ENCODE measurements at places on chromosomes 2 and 18. TPM values are rescaled to one million over a fixed set of nuclear protein-coding genes. Genes with fewer than 3 reads are reported as not detected.

- no peak overlapping the region for H3K27ac ChIP-seq
- H3K27me3 ChIP-seq = no peaks in the 10 kb centered on the region
- no peaks in the 10 kb centered on the region for H3K4me1 ChIP-seq
- DNase-seq = no peak
- H3K36me3 ChIP-seq = no peaks in the 10 kb centered on the region
Measured at GRCh38 chr2:138267161-138267901, 234.2 kb upstream of the SPOPL start.

- peaks cover 9% of the 10 kb centered on the region for H3K4me1 ChIP-seq
- H3K36me3 ChIP-seq = no peaks in the 10 kb centered on the region
- no peak for DNase-seq
- no peak overlapping the region for H3K27ac ChIP-seq
Measured at GRCh38 chr2:95391641-95392310, 10.7 kb upstream of the FAHD2A start.

DNA sequence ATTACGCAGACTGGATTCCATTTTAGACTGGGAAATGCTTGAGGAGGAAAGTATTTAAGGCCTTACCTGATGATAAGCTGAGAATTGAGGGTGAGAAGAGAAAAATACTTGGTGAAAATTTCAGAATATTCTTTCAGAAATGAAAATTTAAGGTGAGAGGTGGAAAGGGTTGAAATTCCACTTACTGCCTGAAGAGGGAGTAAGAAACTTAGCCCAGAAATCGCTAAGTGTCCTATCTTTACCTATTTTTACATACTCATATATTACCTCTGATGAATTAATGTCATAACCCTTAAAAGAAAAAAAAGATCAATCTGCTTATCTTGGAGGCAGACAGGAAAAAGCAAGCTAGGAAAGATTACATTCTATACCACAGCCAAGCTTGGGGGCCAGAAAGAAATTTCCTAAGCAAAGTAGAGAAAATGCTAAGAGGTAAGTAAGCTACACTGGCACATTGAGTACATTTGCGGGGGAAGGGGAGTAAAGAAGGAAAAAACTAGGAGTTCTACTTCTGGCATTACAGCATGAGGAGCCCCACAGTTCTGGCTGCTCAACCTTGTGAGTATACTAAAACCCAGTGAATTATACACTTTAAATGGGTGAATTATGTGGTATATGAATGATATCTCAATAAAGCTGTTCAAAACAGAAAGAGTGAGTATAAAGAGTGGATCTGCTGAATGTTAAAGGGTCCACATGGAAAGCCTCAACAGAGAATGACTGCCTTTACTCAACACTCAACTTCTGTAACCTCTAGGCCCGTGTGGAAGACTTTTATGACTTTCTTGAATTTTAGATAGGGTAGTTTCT lies 33.8 kb downstream of the SMC6 start:
- DNase-seq = no peak
- H3K36me3 ChIP-seq = peaks cover 18% of the 10 kb centered on the region
- no peaks in the 10 kb centered on the region for H3K4me1 ChIP-seq
- H3K27ac ChIP-seq = no peak overlapping the region
- H3K4me3 ChIP-seq = no peak overlapping the region

GRCh38 chr18:75482880-75483279 lies 55.4 kb upstream of the SMIM21 start:
- no peaks in the 10 kb centered on the region for H3K4me1 ChIP-seq
- H3K36me3 ChIP-seq = no peaks in the 10 kb centered on the region
- no peak overlapping the region for H3K4me3 ChIP-seq

DNA sequence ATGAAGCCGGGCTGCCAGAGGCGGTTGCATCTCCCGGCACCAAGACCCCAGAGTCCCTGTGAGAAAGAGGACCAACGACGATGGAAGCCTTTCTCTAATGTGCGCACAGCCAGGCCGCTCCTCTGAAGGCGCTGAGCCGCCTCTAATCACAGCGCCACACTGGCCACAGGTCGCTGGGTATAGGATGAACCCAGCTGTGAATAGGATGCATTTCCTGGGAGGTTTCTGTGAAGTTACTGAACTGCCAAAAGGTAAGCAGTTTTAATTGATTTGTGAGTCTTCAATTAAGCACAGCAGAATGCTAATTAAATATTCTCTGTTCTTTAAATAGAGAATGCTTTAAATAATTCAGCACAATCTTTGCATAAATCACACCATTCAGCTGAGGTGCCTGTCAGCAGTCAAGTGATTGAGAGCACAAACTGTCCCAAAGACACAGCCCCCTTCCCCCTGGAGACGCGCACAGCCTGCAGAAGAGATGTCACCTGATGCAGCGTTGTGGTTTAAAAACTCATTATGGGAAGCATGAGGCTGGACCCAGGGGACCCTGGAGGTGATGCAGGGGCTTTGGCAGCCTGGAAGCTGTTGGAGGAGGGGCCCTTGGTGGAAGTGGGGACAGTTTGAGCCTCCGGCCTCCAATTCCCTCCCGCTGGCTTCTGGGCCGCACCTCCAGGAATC lies 98.1 kb downstream of the RTP5 start:
- no peak overlapping the region for H3K27ac ChIP-seq
- no peak for DNase-seq
- no peaks in the 10 kb centered on the region for H3K4me1 ChIP-seq
- H3K4me3 ChIP-seq = no peak overlapping the region

GRCh38 chr2:36058953-36059352 lies 296.6 kb upstream of the CRIM1 start:
- no peaks in the 10 kb centered on the region for H3K36me3 ChIP-seq
- H3K27ac ChIP-seq = no peak overlapping the region
- H3K4me3 ChIP-seq = no peak overlapping the region
- no peak for DNase-seq
- no peaks in the 10 kb centered on the region for H3K27me3 ChIP-seq
- H3K4me1 ChIP-seq = no peaks in the 10 kb centered on the region

Gene SLC9A4
- total RNA-seq = not detected

Data from upper lobe of left lung (tissue), 6 donors.